Stimulated activated CD8-positive, alpha-beta memory T cell treated with anti-CD3 and anti-CD28 coated beads, Interleukin-7, amount 100 ng/mL, for 48 hours (primary cell): ENCODE measurements at places on chromosomes 7 and 10.

- no peak for DNase-seq
Observed at GRCh38 chr7:96021568-96021967, 249.2 kb downstream of the DYNC1I1 start.

- no peak for DNase-seq
Observed at GRCh38 chr7:112182749-112183148, 23.4 kb downstream of the DOCK4 start.

- no peak for DNase-seq
Observed at GRCh38 chr10:73339436-73339835, 19.2 kb downstream of the CFAP70 start.

GRCh38 chr10:22321156-22321923 is 441 bp downstream of the BMI1 start:
- DNase-seq: no peak

DNA sequence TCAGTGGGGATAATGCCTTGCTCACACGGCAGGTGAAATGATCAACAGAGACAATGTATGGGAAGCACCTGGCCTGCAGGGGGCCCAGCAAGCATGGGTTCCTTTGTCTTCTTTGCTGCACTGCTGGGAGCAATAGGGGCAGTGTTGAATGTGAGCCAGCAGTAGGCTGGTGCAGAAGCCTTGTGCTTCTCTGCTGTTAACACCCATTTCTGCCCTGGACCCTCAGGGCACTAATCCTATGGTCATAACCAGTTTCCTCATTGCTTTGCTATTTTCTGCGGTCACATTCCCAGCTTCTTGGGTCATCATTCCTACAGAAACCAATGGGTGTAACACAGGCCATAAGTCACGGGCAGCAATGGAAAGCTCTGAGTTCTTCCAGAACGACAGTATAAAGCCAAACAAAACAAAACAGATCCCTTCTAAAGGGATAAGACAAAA is 10.9 kb upstream of the LGI1 start:
- no peak for DNase-seq

DNA sequence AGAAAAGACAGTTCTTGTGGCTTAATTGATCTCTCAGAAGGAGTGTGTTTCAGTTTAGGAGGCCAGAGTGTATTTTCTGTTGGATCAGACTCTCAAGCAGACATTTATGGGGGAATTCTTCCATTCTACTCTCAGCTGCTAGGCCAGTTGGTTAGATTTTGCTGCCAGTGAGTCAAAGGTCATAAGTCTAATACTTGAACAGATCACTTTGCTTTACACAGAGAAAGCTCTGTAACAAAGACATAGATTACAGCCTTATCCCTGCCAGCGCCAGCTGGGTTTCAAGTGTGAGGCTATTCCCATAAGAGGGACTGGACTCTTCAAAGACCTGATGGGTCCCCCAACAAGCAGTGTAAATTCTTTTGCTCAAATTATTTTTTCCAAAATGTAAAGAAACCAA is 145.6 kb upstream of the SEMA3C start:
- no peak for DNase-seq

- DNase-seq: no peak
Observed at GRCh38 chr10:27541796-27542729, 38.0 kb downstream of the RAB18 start.

DNA sequence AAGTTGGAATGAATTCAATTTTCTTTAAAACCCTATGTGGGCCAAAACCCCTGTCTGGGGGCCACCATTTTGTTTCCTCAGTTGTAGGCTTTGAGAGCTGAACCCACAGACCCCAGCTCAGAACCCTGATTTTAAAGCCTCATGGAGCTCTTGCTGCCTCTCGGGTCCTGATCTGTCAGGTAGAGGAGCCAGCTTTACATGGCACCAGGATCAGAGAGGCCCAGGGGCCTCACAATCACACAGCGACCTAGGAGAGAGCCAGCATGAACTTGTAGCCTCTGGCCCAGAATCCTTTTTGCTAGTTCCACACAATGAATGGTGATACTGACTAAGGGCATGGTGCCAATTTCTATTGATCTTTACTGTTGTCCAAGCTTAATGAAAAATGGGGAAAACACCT is 84.3 kb upstream of the SORCS3 start:
- DNase-seq: no peak

DNA sequence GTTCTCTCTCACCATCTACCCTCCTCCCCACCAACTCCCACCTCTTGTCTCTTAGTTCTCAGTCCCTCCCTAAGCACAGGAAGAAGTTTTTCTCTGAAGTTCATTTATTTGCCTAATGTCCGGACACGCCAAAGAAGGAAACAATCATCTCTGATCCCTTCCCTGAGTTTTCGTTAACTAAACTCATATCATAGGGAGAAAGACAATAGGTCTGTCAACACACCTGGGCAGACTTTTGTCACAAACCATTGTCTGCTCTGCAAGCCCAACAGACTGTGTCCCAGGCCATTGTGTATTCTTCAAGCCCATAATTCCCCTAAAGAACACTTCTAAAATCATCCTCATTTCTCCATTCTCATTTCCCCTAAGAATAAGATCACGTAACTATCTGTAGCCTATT is 691.0 kb upstream of the MBL2 start:
- DNase-seq: no peak

GRCh38 chr10:103783681-103784080 is 71.7 kb downstream of the SH3PXD2A start:
- no peak for DNase-seq

DNA sequence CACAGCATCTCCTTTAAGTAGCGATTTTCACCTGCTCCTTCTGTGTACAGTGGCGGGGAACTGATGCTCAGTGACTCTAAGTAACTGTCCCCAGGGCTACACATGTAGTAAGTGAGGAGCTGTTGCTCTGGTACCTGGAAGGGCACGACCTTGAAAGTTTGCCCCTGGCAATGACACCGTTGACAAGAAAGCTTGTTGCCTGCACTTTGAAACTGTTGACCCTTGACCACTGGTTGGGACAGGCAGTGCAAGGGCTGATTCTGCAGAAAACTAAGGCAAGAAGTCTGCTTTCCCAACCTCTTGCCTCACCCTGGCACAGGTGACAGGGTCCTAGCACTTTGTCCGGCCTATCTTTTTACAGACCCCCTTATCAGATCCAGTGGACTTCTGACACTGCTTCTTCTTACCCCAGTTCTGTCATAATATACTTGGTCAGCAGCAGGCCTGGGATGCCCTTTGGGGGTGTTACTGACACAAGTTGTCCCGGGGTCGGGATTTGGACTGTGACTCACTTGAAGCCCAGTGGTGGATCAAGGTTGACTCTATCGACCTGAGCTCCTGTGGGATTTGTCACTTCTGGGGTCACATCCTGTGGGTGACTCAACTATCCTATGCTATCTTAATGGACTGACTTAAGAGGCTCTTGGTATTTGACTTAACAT is 5.8 kb downstream of the ACSL5 start:
- DNase-seq: no peak

DNA sequence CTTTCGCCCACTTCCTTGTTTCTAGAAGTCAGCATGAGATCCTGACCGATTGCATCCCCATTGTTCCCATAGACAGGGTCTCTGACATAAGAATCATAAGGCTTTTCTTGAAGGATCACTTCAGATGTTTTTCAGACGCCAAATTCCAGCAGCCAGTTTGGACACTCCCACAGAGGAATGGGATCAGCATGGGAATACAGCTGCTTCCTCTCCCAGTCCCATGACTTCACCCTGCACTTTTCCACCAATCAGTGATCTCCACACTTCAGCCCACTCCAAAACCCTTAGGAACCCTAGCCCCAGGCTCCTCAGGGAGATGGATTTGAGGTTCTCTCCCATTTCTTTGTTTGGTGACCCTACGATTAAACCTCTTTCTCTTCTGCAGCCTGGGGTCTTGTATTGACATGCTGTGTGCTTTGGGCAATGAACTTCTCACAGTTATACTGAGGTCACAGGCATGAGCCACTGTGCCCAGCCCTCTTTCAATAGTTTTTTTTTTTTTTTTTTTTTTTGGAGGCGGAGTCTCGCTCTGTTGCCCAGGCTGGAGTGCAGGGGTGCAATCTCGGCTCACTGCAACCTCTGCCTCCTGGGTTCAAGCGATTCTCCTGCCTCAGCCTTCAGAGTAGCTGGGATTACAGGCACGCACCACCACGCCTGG is 52.8 kb upstream of the CHST3 start:
- DNase-seq: no peak

DNA sequence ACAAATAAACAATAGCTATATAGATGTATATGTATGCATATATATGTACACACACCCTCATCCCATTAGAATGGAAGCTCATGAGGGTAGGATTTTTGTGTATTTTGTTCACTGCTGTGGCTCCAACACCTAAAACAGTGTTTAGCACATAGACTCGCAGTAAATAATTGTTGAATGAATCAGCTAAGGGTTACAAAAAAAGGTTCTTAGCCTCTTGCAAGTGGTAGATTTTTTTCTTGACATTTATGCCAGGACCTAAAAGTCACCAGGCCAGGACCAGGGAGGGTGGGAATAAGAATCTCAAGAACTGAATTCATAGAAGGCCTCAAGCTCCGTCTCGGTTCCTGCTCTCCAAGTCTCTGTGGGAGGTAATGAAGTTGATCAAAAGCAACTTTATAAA is 82.5 kb upstream of the CAPZA2 start:
- no peak for DNase-seq

DNA sequence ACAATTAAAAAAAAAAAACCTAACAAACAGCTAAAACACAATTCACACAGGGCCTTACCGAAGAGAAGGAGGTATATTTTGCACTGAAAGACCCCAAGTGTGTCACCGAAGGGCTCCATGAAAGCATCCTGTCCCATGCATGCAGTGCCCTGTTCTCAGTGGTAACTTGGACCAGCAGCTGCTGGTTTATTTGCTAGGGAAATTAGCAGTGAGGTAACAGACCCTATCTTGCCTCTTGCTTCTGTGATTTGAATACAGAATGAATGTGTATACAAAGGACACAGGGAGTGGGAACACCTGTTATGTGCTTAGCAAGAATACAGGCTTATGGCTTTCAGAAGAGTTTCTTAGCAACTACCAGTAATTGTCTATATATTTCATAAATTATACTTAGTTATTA is at the start of gene HEPACAM2:
Gene HEPACAM2 (minus strand): TSS at position 160 of the 400 bp plus-strand sequence.
- no peak for DNase-seq

- no peak for DNase-seq
Observed at GRCh38 chr10:80436446-80437098, 17.5 kb upstream of the TSPAN14 start.

GRCh38 chr10:49217645-49218044 is 29.5 kb upstream of the TMEM273 start:
- no peak for DNase-seq

- DNase-seq: no peak
Observed at GRCh38 chr10:100184840-100185239, 989 bp downstream of the ERLIN1 start.

DNA sequence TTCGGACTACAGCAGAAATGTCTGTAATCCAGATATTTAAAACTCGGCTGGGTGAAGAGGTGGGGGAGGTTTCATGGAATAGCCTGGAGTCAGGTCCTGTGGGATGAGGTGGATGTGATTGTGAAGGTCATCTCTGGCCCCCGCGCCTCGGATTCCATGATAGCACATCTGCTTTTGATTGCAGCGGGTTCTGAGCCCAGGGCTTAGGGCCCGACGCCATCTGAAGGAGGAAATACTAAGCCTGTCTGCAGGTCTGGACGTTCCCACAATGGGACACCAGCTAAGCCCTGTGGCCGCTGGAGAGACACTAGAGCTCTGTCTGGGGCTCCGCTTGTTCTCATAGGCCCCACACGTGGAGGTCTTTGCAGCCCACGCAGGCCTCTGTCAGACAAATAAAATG is 328.7 kb downstream of the CXCL12 start:
- no peak for DNase-seq

DNA sequence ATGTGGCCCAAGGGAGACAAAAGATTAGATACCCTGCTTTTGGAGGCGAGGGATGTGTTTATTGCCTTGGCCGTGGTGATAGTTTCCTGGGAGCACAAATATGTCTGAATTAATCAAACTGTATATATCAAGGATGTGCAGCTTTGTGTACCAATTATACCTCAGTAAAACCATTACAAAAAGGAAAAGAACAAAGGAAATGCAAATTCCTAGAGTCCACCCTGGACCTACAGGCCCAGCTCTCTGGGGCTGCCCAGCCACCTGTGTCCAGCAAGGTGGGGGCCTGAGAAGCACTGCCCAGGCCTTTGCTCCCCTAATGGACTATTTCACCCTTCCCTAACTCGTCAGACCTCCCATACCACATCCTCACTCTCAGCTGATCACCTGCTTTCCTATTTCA is 20.5 kb downstream of the ANKRD16 start:
- no peak for DNase-seq

DNA sequence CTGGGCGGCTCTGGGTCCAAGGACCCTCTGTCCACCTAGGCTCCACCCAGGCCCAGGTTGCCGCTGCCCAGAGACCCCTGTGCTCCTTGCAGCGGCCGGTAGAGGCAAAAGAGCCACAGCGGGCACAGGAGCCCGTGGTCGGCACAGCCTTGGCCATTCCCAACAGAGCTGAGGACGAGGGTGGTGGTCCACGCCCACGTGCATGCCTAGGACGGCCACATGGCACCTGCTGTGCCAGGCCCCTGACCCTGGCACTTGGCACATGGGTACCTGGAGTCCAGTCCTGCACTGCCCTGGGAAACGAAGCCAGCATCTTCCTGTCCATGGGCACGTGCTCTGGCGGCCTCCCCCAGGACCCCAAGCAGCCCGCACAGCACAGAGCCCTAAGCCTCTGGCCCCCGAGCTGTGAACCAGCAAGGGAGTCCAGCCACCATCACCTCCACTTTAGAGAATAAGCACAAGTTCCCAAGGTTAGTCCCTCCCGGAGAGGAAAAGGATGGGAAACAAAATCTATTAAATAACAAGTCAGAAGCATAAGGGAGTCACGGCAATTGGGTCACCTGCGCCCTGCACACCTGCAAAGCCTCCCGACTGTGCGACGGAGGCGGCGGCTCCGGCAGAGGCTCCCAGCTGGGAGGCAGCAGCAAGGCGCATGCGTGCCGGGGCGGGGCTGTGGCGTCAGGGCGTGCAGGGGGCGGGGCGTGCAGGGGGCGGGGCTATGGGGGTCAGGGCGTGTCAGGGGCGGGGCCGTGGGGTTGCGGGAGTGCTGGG is 59.1 kb downstream of the STK32C start:
- peak; percentile 50 for DNase-seq

DNA sequence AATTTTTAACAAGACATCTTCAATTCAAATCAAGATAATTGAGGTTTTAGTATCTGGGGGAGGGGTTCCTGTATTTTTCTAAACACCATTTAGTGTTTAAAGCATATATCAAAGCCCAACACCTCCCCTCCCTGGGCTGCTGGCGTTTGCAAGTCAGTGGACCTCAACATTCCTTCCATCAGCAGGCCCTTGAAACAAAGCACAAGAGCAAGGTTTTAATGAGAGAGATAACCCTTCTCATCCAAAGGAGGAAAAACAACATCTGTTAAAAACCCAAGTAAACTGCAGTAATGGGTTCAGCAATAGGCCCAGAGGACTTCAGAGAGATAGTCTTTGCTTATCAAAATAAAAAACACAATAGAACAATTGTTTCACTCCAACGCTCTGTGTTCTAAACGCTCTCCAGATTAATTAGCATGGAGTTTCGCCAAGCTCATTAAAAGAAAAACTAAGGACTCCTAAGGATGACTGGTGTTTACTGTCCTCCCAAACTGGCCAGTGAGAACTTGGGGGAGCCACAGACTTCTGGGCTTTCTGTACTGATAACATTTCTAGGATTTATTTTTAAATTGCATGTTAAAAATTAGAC is 2.5 kb downstream of the JCAD start:
- no peak for DNase-seq

GRCh38 chr10:58851606-58852005 is 324.8 kb upstream of the PHYHIPL start:
- no peak for DNase-seq
